ENCODE measurements at places on chromosomes 11 and 22.

- no peaks in the 10 kb centered on the region for H3K36me3 ChIP-seq
- H3K27ac ChIP-seq, result no peak overlapping the region
- H3K4me3 ChIP-seq, result no peak overlapping the region
- DNase-seq, result no peak
- H3K4me1 ChIP-seq, result no peaks in the 10 kb centered on the region
- no peaks in the 10 kb centered on the region for H3K27me3 ChIP-seq
Observed at GRCh38 chr11:5557751-5558150, 9.4 kb upstream of the OR52H1 start.

- H3K27me3 ChIP-seq, result no peaks in the 10 kb centered on the region
- H3K27ac ChIP-seq, result peak overlapping the region; percentile 99
- peaks cover 15% of the 10 kb centered on the region for H3K4me1 ChIP-seq
- DNase-seq, result no peak
- H3K36me3 ChIP-seq, result peaks cover 31% of the 10 kb centered on the region
- peak overlapping the region; percentile 98 for H3K4me3 ChIP-seq
Observed at GRCh38 chr11:112024178-112024772, 933 bp upstream of the DLAT start.

DNA sequence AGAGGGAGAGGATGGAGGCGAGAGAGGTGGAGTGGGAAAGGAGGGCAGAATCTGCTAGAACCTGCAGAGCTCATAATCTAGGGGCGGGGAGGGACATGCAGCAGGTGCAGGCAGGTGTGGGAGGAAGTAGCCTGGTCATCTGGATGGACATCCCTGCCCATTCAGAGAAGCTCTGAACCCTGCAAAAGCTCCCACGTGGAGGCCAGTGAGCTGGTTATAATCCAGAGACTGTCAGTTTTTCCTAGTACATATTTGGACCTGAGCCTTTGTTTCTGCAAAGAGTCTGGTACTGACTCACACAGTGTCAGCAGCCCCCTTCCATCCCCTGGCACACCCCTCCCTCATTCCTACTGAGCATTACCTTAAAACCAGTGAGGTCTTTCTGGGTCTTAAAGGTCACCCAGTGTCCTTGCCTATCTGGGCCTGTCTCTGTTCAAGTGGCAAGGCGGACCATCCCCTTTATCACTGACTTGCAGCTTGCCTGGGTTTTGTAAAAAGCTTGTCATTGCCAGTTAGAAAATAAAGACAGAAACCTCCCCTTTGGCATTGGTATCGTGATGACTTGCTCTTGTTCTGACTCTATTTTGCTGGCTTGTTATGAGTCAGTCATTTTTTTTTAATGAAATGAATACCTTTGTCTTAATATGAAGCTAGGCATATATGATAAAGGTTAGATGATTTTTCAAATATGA, 26.1 kb downstream of the PTPRJ start:
- peak overlapping the region; percentile 50 for H3K4me3 ChIP-seq
- H3K4me1 ChIP-seq, result peaks cover 70% of the 10 kb centered on the region
- H3K27me3 ChIP-seq, result no peaks in the 10 kb centered on the region
- peak; percentile 62 for DNase-seq

DNA sequence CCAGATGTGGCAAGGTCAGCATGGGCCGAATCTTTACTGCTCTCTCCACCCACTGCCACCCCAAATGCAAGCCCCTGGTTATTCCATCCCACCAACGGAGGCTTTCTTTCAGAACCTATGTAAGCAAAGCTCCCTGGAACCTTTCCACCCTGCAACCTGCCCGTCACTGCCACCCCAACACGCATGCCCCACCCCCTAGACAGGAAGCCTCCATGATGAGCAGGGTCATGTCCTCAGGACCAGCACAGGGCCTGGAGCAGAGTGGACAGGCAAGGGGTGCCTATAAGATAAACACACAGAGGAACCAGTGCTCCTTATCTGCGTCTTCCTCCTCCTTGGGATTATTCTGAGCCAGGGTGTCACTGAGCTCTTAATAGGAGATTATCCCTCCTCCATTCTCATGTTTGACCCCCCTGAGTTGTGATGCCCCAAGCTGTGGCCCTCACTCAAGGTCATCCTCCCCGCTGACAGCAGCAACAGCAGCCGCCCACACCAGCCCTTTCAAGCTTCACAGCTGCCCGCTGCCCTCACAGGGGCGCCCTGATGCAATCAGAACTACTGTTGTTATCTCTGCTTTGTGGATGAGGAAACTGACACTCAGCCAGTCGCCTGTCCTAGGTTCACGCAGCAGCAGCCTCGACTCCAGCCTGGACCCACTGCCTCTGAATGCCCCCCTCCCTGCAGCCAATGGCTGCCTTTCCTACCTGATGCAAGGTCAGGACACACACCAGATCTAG, 647.3 kb downstream of the TBC1D22A start:
- no peaks in the 10 kb centered on the region for H3K36me3 ChIP-seq
- peaks cover 19% of the 10 kb centered on the region for H3K27me3 ChIP-seq
- no peak overlapping the region for H3K27ac ChIP-seq
- DNase-seq, result no peak
- no peak overlapping the region for H3K4me3 ChIP-seq
